Dorsolateral prefrontal cortex (tissue), 122 donors: ENCODE measurements at places on chromosomes 7 and 10.

GRCh38 chr10:52491246-52491995, 177.3 kb downstream of the DKK1 start:
- no peak for DNase-seq

- DNase-seq: peak; percentile 59
These were observed 1.7 kb downstream of the TRIM8 start for GRCh38 chr10:102645741-102646609.

GRCh38 chr7:7816084-7816483, 97.7 kb upstream of the RPA3 start:
- no peak for DNase-seq

DNA sequence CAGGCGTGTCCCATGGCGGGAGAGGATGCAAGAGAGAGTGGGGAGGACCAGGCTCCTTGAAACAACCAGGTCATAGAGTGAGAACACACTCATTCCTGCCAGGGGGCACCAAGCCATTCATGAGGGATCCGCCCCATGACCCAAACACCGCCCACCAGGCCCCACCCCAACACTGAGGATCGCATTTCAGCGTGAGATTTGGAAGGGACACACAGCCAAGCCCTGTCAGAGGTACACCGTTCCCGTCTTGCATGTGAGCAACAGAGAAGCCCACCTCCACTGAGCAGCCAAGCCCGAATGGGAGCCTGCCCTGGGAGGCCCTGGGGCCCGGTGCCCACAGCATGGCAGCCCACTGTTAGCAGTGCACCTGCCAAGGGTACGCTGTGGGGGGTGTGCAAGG, 7.9 kb upstream of the ARPC1B start:
- DNase-seq: no peak

GRCh38 chr10:86366033-86366901, at the start of gene GRID1:
Gene GRID1, minus strand, starts transcription at chr10:86366795.
- peak; percentile 46 for DNase-seq

DNA sequence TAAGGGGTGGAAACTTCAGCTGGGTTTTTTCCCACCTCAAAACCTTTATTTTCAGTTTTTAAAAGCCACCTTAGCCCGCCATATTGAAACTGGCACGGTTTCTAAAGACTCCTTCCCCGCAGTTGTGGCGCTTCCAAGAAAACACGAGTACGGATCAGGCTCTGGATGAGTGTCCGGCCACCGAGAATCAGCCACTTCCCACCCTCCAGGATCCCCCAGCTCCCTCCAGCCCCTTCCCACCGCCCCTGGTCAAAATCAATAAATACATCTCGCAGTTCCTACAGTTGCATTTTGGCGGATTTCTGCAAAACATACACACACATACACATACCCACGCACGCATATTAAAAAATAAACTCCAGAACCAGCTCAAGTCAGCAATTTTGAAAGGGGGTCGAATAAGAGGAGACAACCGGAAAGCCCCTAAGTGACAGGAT, 1.1 kb downstream of the SFMBT2 start:
- no peak for DNase-seq

GRCh38 chr7:132574223-132574622, 2.0 kb downstream of the PLXNA4 start:
- no peak for DNase-seq

DNA sequence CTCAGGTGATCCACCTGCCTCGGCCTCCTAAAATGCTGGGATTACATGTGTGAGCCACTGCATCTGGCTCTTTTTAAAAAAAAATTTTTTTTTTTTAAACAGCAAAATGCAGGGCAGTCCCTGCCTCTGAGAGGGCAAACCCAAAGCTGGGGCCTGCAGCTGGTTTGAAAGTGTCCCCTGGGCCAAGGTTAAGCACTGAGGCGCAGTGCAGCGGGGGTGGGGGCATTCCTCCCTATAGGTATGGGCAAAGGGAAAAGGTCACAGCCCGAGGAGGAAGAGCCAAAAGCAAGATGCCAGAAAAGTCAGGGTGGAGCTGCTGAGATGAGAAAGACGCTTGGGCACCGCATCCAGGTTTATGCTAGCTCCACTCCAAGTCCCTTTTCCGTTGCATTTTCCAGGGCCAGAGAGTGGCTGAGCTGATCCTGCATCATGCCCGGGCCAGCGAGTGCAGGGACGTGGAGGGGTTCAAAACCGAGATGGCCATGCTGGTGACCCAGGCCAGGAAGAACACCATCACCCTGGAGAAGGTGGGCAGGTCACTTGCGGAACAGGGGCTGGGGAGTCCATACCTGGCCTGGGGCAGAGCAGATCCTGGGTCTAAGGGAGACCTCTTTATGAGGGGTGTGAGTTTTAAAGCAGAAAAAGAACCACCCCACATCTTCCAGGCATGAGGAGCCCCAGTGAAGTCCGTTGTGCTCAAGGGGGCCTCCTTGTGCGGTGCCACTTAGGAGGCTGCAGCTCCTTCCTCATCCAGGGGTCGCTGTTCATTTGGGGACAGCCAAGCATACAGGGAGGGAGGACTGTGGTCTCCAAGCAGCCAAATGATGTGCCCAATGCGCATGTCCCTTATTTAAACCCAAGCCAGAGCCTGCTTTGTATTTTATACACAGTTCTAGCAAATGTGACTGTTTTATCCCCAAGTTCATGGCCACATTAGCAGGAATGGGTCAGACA, 7.0 kb upstream of the NDUFB2 start:
- no peak for DNase-seq

DNA sequence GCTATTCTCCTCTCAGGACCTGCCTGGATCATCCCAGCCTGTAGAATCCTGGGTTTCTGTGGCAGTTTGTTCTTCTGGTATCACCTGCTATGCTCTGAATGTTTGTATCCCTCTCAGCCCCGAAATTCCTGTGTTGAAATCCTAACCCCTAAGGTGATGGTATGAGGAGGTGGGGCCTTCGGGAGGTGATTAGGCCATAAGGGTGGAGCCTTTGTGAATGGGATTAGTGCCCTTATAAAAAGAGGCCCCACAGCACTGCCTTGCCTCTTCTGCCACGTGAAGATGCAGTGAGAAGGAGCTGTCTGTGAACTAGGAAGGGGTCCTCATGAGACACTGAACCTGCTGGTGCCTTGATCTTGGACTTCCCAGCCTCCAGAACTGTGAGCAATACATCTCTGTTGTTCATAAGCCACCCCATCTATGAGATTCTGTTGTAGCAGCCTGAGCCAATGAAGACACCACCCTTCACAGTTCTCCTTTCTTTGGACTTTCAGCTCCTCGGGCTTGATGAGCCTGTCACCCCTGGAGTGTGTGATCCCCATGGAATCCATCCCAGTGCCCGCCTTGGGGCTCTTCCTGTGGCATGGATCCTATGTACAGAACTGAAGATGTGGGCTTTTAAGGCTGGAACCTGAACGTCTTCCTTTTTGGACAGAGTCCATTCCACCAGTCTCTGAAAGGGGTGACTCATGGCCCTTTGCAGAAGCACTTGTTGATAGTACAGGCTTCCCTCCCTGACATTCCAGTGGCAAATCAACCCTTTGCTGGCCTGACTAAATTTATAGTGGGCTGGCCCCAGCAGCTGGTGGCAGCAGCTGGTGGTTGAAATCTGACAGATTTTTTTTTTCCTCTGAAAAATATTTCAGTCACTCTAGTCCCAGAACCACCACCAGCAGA, 138.0 kb downstream of the TACC2 start:
- no peak for DNase-seq

DNA sequence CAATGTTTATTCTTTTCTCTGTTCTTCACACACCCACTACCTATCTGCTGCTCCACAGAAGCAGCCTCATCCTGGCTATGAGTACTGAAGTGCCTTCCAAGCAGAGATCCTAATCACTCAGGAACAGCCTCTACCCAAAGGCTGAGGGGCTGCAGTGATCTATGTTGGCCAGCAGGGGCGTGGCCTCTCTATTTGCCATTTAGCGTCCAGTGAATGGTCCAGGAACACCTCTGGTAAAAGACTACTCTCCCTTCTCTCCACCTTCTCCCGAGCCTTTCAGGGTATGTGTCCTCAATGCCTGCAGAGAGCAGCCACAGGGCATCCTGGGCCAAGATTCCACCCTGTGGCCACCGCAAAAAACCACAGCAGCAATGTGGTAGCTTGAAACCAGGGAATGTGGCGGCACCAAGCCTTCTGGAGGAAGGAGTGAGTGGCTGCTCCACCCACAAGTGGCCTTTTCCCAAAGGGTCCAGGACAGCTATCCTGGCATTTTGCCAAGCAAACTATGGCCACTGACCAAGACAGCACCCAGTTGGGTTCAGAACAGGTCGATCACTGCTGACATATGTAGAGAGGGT, 70.9 kb downstream of the SYPL1 start:
- no peak for DNase-seq

- DNase-seq: peak; percentile 27
These were observed 29.0 kb downstream of the PLAC9 start for GRCh38 chr10:80161321-80162083.

- no peak for DNase-seq
These were observed 221.0 kb downstream of the GLRX3 start for GRCh38 chr10:130357226-130357625.

- DNase-seq: no peak
These were observed 62.4 kb downstream of the MICU1 start for GRCh38 chr10:72563327-72563932.

GRCh38 chr7:41592794-41593193, 110.1 kb downstream of the INHBA start:
- no peak for DNase-seq

DNA sequence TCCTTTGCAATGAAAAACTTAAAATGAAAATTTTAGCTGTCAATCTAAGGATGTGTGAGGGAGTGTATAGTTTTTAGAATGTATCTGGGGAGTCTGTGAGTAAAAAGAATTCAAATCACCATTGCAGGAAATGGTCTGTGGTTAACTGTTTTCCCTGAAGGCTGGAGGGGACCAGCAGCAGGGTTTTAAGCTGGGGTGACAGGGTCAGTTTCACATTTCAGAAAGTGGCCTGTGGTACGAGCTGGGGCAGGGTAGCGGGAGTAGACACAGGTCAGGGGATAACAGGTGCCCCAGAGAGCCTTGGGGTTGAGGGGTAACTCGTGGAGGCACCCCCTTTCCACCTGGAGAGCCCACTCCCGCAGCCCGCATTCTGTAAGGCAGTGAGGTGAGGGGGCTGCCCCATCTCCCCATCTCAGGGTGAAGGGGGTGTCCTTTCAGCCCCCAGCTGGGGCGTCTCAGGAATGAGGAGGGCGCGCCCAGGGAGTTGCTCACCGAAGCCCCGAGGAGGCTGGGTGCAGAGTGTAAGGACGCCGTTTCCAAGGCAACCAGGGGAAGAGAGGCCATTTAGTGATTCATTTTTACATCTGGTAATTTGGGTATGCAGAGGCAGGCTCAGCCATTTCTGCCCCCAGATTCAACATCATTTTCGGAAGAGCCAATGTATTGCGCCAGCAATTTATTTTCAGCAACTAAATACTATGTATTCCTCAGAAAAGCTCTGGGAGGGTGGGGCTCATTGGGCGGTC, 168.9 kb downstream of the SLIT1 start:
- peak; percentile 59 for DNase-seq

DNA sequence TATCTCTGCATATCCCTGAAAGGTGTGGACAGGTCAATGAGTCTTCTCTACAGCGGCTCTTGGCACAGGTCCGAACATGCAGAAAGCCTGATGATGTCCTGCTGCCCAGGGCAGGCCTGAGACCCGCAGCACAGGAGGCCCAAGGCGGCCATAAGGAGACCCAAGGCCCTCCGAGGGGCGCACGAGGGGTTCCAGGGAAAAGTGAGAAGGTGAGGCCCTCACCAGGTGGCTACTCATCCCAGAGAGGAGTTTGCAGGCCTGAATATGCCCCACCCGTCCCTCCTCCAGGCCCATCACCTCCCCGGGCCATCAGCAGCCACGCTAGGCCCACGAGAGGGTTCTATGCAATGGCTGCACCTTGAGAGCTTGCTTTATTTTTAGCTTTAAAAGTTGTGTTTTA, 173.4 kb upstream of the RHEB start:
- DNase-seq: no peak

DNA sequence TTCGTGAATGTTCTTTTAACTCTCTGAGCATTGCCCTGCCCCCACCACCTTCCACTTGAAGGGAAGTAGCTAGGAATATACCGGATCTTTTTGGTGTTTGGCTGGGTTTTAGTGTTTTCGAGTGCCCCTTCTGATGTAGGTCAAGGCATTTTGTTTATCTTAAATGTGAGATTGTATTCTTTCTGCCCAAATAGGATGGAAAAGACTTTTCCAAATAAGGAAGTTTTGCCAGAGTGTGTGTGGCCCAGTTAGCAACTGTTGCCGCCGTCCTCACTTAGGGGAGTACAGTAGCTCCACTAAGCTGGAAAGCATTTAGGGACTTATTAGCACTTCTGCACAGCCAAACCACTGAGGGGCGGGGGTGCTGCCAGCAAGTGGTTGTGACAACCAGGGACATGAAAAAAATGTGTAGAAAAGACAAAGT, 29.8 kb upstream of the VCL start:
- DNase-seq: no peak

- DNase-seq: no peak
These were observed 34.1 kb downstream of the ZRANB1 start for GRCh38 chr10:124975977-124976514.

DNA sequence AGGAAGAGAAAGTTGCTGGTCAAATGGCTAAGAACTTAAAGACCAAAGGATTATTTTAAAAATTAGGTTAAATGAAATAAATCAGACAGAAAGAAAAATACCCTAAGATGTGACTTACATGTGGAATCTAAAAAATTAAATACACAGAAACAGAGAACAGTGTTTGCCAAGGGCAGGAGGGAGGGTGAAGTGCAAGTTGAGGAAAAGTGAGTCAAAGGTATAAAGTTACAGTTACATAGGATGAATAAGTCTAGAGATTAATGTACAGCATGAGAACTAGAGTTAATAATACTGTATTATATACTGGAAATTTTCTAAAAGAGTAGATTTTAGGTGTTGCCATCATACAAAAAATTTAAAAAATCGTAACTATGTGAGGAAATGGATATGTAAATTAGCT, 146.3 kb downstream of the MDFIC start:
- no peak for DNase-seq

DNA sequence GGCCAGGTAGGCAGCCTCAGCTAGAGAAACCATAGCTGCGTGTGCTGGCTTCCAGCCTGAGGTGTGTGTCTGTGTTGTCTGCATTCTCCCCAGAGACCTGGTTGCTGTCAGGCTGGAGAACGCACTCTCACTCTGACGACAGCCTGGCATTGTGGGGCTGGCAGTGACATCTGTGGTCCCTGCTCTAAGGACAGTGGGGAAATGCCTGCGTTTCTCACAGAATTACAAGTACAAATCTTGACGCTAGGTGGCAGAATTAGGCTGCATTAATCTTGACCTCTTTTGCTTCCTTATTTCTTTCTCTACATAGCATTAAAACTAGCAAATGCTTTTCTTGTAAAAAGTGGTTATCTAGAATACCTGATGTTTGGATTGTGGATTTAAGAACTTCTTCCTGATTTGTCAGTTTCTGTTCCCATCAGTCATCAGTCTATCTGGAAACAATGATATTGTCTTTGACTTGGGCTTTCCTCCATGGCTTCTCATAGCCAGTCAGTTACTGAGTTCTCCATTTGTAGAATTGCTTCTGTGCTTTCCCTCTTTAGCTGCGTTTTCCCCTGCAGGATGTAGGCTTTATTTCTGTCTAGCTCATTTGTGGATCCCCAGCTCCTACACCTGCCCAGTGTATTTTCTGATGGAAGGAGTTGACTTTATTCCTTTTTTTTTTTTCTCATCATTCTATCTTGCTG, 86.0 kb downstream of the FANK1 start:
- DNase-seq: no peak

- no peak for DNase-seq
These were observed 212.3 kb downstream of the DNAJC1 start for GRCh38 chr10:21791276-21791675.
